ENCODE measurements at places on chromosomes 3 and 15. TPM values are rescaled to one million over a fixed set of nuclear protein-coding genes. Genes with fewer than 3 reads are reported as not detected.

DNA sequence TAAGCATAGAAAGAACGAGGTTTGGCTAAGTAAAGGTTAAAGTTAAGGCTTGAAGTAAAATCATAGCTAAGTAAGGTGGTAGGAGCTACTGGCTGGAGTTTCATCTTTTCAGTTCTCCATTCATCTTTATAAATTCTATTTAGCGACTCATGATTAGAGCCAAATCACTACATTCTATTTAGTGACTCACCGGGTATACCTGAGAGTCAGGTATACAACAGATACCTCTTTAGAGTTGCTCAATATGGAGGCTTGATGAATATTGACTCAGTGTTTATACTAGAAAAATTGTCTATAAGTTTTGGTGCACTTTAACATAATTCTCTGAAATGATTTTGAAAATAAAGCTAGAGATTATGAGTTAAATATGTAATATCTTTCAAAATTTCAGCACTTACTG is 328.8 kb upstream of the GRM7 start:
- DNase-seq: no peak

DNA sequence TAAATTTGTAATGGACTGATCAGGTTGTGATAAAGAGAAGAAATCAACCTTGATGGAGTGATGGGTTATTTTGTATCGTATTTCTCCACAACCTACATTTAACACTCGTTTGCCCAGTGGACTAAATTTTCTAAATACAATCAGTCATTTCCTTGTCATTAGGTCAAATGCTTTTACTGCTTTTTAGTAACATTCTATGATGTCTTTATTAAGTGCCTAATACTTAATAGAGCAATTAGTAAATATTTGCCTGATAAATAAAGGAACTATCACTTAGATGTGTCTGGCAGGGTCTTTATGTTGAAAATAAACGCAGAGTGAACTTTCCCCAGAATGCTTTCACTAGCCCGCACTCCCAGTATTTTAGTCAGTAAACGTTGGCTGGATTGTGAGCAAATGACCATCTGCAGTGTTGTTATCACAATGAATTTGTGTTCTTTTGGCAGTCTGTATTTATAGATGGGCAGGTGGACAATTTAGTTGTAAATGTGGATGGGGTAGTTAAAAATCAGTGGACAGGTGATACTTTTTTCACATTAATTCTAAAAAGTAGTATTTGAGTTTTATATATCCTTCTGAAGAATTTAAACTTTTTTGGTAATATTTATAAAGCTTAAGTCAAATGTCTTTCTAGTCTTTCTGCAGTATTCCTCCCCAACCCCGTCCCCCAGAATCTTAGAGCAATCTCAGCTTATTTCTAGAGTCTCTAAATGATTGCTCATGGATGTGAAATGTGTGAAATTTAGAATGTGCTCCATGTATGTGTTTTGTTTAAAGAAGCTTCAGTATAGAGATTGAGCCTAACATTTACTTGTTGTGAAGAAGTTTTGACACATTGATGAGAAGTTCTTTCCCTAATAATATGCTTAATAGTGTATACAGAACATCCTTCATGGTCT is 4.9 kb downstream of the USP3 start:
- no peak for DNase-seq

- DNase-seq: peak; percentile 62
These were observed 1.4 kb downstream of the ATOSA start for GRCh38 chr15:52677593-52678467.

DNA sequence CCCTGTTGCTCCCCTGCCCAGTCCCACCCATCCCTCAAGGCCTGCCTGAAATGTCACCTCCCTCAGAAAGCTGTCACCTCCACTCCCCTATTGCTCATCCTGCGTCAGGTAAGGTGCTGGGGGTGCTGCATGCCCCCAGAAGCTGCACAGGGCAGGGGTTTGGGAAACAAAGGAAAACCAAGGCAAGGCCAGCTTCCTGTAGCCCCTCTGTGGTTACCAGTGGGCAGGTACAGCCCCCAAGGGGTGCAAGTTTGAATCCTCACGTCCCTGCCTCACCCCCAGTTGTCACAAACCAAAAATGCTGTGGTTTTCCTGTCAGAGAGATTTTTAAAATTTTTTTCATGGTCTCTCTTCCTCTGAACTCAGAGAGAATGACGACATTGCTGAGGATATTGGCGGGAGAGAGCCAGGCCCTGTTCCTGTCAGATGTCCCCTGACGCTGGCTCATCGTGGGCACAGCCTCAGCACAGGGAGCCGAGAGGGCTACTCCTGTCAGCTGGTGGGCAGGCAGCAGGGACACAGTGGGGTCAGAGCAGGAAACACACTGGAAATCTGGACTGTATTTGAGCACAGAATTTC is 27.0 kb downstream of the PSTPIP1 start:
- DNase-seq: peak; percentile 26

DNA sequence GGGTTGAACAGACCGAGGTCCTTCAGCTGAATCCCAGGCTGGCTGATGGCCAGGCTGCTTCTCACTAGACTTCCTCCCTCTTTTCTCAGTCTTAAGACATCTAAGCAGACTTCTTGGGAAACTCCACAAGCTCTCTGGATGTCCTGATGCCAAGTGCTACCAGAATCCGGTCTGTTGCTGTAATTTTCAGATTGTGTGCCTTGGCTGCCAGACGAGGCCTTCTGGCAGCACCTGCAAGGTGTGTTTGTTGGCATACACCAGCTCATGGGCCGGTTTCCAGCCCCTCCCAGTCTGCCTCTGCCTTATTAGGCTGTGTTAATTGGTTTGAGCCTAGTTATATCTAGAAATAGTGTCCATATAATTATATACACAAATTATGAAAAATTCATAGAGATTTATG is 120.6 kb downstream of the TNIK start:
- no peak for DNase-seq

DNA sequence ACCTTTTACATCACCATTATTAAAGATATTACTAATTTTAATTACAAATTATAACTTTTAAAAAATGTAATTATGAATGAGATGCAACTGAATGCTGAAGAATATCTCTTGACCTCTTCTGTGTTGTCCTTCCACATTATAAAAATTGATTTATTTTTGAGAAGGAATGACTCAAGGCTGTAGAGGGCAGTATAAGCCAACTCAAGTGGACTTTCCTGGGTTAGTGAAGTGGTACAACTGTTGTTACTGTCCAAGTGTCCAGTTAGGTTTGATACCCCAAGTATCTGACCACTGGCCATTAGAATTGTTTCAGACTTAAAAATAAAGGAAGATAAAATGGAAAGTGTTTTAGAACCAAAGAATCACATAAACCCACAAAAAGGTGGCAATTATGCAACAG is 51.9 kb downstream of the BBX start:
- peak; percentile 57 for DNase-seq

DNA sequence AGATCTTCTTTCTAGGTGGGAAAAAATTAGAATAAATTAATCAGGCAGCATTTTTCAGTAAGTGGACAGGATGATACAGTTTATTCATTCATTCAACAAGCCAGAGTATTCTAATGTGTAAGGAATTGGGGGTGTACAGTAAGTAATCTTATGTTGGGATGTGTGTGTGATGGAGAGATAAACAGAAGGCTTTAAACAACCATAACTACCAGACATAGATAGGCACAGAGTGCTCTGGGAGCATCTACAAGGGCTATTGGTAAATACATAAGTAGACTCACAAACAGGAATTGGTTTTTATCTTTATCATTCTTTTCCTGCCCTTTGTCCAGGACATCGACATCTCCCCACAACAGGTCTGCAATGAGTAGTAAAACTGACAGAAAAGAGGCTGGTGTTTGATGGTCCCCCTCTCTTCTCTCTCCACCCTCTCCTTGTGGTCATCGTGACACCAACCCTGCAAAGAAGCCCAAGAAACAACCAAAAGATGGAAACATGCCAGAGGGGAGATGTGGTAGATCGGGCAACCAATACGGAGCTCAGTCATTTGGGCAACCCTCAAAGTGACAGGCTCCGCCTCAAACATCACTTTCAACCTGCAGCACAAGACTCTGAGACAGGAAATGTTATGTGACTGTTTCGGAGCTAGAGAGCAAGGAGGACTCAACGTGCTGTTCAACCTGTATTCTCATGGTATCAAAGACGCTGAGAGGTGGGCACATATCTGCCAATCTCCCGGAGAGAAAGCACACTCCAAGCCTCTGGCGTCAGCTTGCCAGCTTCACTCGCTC is 28.7 kb upstream of the B3GNT5 start:
- no peak for DNase-seq

DNA sequence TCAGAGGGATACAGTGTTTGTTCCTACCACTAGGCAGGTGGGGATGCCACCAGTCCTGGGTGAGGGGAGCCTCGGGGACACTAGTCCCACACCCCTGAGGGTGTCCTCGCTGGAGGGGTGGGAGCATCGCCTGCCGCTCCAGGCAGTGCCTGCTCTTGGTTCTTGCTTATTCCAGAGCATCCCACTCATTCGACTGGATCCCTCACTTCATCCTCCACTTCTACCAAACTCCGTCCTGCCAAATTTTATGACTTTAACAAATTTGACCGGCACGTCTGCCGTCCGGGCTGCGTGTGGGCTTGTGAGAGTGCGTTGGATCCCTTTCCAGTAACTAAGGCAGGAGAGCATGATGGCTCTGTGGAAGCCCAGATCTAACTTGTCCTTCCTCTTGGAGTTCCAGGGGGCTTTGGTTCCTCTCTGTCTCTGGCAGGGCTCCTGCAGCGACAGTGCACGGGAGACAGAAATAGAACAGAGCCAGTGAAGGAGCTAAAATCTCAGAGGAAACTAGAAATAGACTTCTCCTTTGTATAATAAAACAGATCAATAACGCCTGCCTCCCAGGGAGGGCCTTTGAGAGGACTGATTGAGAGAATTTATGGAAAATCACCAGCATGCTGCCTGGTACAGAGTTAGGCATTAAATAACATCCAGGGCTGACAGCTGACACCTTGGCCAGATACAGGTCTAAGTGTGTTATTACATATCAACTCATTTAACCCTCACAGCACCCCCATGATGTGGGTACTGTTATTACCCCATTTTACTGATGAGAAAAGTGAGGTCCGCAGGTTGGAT is 34.5 kb downstream of the MGLL start:
- no peak for DNase-seq

GRCh38 chr15:57500979-57501576 is 90.6 kb upstream of the MYZAP start:
- DNase-seq: no peak

GRCh38 chr15:100350434-100351226 is 8.9 kb upstream of the ADAMTS17 start:
- peak; percentile 87 for DNase-seq

DNA sequence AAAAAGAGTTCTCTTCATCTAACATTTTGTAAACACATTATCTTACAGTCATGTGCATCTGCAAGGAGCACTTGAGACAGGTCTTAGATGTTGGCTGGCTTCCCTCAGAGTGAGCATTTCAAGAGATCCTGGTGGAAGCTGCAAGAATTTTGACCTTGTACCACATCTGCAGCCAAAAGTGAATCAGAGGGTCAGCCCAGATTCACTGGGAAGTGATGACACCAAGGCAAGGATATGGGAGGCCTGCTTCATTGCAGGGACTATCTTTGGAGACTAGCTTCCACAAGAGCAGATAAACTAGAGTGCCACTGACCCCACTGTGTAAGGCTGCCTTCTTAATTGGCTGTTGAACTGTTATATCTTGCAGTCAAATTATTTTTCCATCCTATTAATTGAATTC is 21.3 kb upstream of the GADL1 start:
- no peak for DNase-seq

ANKRD34C gene
- not detected for total RNA-seq

RTP3 gene
- 0.43 TPM for total RNA-seq

DUOX1 gene
- not detected for total RNA-seq

OSTN gene
- not detected for total RNA-seq

CLCN2 gene
- total RNA-seq: 6.0 TPM

NMB gene
- 1.9 TPM for total RNA-seq

CAND2 gene
- total RNA-seq: 6.1 TPM

HRG gene
- total RNA-seq: not detected

PTPRG gene
- 41.0 TPM for total RNA-seq

USP50 gene
- 1.3 TPM for total RNA-seq

CNTN6 gene
- total RNA-seq: 0.97 TPM

SLC9C1 gene
- total RNA-seq: not detected
